Right forelimb (tissue), 1 donor: ENCODE measurements at places on chromosomes 11 and 22.

DNA sequence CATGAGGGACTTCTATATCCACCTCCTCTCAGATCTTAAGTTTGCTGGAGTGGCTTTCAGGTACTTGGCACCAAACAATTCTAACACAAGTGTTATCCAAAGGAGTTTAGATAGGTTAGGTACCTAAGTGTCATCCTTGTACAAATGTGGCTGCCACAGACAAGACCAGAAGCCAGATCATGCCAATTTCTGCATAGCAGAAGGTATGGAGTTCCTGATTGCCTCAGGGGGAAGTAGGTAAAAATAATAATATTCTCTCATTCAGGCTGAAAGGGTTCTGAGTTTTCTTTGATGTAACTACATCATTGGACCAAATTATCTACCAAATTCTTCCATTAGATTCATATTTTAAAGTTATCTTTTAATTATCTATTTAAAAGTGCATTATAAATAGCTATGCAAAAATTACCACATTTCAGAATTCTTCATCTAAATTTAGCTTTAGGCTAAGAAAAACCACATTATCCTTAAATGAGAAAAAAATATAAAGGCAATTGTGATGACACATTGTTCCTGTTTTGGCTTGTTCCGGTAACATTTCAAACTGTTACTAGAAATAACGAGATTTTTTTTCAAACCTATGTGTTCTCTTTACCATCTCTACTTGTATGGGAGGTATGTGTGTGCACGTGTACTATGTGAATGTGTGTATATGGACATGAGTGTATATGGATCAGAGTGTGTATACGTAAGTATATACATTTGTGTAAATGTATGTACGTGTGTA lies 66.2 kb upstream of the POU2AF2 start:
- no peak for DNase-seq

DNA sequence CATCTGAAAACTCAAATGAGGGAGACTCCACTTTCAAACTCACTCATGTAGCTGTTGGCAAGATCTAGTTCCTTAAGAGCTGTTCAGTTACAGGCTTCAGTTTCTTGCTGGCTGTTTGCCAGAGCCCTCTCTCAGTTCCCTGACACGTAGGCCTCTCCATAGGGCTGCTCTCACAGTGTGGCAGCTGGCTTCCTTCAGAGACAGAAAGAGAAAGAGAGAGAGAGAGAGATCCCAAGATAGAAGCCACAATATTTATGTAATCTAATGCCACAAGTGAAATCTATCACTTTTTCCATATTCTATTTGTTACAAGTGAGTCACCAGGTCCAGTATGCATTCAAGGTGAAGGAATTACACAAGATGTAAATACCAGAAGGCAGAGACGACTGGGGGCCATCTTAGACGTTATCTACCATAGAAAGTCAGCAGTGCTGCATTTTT lies 168.8 kb downstream of the RCN1 start:
- peak; percentile 43 for DNase-seq

DNA sequence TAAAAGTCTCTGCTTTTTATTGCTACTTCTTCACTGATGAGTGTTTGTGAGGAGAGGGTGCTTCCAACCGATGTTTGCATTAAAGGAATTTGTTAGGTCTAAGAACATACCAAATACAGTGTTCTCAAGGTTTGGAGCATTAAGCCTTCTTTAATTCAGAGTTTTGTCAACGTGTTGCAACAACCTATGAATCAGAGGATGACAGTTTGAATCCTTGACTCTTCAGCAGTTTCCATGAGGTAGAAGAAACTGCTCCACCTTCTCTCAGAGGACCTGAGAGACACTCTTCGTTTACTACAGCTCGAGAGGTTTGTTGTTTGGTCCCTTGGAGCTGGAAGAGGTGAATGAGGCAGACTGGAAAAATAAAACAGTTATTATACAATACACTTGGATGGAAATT lies 55.7 kb downstream of the NCAM1 start:
- no peak for DNase-seq

GRCh38 chr22:26213826-26214225 lies 44.6 kb downstream of the SEZ6L start:
- DNase-seq, result no peak

- DNase-seq, result peak; percentile 37
These were observed 73.0 kb downstream of the RTL6 start for GRCh38 chr22:44424867-44425693.

DNA sequence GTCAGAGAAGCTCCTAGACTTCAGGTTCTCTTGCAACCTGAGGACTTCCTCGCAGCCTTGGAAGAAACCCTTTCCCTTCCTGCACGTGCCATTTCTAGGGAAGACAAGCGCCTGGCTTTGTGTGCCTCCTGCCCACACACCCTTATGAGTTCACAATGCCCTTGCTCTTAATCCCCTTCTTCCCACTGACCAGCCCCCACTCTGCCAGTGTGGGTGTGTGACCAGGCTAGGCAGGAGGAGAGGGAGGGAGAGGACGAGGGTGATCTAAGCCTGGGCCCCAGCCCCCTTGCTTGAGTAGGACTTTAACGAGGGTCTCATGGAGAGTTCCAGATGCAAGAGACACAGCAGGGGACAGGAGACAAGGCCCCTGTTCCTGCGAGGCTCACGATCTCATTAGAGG lies 30.2 kb downstream of the TP53I11 start:
- DNase-seq, result no peak

GRCh38 chr11:120065176-120065575 lies 72.7 kb downstream of the TRIM29 start:
- no peak for DNase-seq

DNA sequence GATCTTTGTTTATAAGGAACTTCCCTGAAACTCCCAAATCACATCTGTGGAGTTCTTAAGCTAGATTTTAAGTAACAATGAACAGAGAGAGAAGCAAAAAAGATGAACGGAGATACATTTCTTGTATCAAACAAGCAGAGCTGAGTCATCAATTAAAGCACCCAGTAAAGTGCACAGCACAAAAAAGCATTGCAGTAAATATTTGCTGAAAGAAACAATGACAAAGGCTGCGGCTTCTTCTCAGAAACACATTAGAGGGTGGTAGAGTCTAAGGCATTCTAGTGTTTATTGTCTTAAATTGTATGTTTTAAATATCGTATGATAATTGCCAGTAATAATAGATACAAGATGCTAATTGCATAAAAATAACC lies 941.6 kb upstream of the CHORDC1 start:
- no peak for DNase-seq

- peak; percentile 73 for DNase-seq
These were observed 224.4 kb upstream of the POU2AF2 start for GRCh38 chr11:111021131-111021530.

DNA sequence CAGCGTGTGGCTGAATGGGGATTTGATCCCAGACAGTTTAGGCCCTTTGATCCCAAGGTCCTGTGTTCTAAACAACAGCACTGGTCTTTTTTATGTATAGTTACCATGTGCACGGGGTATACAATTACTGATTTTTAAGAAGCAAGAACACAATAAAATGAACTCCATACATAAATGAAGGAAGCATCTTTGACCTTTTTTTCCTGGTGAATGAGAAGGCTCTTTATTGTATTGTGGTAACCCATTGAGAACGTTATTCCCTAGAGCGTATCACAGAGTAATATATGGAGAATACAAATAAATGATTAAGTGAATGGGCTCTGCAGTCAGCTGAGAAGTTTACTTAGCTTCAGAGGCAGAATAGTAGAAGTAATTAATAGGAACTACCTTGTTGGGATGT lies 563.6 kb downstream of the NTM start:
- DNase-seq, result no peak

- DNase-seq, result no peak
These were observed 101.4 kb upstream of the NECTIN1 start for GRCh38 chr11:119830400-119830799.

DNA sequence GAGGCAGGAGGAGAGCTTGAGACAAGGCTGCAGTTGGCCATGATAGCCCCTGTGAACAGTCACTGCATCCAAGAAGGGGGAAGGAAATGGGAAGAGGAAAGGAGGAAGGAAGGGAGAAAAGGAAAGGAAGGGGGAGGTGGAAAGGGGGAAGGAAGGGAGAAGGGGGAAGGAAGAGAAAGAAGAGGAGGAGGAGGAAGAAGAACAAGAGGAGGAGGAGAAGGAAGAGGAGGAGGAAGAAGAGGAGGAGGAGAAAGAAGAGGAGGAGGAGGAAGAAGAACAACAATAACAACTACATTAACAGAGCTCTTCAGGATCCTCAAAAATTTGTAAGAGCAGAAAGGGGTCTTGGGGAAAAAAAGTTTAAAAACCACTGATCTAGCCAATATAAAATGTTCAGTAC lies 5.2 kb downstream of the RAB6A start:
- DNase-seq, result no peak

DNA sequence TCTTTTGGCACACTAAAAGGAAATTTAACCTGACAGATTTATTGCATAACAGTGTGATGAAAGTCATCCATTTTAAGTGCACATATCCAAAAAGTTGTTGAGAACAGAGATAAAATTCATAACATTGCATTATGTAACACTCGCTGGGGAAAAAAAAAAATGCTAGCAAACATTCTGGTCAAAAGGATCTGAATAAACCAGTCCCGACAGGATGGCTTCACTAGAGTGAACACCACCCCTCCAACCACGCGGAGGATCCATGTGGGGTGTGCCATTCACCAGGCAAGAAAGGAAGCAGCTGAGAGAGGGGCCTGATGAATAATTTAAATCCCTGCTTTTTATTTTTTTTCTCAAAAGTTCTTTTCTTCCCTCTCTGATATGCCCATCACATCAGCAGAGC lies 258.7 kb downstream of the DCDC1 start:
- DNase-seq, result no peak

GRCh38 chr11:44389963-44390605 lies 80.1 kb upstream of the ALX4 start:
- no peak for DNase-seq

DNA sequence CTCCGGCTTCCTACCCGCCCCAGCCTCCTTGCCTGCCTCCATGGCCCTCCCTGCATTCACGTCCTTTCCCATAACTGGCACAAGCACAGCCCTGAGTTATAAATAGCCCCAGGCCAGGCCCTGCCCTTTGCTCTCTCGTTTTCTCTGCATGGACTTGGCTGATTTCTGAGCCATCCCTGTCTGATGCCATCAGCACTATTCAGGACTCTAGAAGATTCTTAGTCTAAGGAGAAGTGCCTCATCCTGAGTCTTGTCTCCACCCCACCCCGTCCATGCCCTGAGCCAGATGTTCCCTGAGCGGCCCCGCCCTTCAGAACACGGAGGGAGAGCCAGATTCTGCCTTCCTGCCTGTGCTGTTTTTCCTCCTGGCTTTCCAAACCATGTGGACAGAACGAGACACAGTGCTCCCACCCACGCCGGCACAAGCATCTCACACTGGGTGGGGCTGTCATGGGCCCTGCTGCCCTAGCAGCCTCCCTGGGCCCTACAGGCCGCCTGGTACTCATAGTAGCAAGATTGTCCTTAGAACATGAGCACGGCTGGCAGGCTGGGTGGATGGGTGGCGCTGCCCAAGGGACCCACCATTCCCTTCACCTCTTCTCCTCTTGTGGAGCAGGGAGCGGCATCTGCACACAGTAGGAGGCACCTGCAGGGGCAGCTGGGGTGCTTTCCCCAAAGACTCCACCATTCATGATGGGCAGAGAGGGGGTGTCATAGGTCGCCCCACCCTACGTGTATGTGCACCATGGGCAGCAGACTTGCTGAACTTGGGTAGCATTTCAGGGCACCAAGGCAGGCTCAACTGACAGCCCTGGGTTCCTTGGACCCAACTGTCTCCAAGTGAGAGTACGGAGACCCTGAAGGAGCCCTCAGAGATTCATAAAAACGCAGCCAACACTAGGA lies 76.9 kb downstream of the BCR start:
- peak; percentile 72 for DNase-seq

DNA sequence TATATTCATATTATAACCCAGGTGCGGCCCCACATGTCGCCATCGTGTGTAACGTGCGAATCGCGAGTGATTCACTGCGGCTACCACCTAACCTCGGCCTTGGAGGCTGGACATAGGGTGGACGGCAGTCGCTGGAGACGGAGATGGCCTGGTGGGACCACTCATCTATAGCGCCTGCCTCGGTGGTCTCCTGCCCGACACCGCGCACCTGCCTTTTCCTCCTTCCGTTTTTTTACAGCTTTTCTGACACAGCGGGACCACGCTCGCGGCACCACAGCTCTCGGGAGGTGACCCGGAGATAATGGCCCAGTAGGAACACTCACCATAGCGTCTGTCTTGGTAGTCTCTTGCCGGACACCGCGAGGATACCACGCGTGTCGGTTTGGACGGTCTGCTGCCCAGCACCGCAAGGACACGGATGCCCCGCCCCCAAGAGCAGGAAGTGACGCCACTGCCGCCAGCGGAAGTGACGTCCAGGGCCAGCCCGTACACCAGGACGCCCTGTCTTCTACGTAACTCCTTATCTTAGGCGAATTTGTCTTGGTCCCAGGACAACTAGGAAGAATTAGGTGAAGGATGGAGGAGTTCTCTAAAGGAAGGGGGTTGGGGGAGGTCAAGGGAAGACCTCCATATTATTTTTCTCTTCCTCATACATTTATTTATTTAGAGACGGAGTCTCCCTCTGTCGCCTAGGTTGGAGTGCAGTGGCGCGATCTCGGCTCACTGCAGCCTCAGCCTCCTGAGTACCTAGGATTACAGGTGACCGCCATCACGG lies 6.4 kb downstream of the SNU13 start:
- DNase-seq, result peak; percentile 94

GRCh38 chr11:94762208-94762607 lies 5.9 kb upstream of the AMOTL1 start:
- DNase-seq, result no peak

DNA sequence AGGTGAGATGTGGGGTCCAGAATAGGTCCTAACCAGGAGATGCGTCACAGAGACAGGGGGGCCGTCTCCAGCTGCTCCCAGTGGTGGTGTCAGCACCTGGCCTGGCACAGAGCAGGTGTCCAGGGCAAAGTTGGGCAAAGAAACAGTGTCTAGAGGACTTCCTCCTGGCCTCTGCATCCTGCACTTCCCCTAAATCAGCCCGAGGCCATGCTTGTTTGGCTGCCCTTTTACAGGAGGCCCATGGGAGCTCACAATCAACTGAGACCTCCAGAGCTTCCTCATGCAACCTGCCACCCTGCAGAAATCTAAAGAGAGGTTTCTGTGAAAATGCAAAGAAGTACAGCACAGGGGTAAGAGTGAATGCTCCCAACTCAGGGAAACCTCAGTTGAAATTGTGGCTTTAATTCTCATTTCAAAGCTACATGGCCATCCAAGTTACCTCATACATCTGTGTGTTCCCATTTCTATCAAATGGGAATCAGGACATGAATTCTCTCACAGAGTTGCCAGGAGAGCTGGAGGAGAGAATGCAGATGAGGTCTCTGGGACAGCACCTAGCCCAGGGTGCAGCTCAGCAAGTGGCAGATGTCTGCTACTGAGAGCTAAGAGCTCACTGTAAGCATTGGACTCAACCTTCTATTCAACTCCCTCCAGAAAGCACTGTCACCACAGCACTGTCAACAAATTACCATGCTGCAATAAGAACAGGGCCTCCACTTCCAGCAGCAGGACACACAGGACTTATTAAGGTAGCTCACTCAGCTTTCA lies 32.6 kb downstream of the TCIRG1 start:
- no peak for DNase-seq

DNA sequence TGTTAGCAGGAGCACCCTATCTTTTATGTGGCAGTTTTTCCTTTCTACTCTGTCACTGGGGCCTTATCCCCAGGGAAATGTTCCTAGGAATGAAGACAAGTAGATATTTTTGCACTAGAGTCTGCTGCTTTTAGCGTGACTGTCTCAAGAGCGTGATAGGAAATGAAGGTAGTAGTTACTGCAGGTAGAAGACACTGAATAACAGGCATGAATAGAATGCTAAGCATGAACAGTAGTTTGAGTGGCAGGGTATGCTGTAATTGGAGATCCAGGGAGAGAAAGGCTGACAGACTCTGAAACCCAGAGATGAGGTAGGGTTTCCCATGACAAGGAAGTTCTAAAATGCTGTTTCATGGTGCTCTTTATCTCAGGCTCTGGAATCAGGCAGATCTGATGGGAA lies 475.1 kb downstream of the NELL1 start:
- DNase-seq, result no peak

GRCh38 chr22:35514366-35514765 lies 26.3 kb upstream of the RASD2 start:
- no peak for DNase-seq
